Fibroblast of the conjunctiva (primary cell): ENCODE measurements at places on chromosomes 2 and 18.
A peak's percentile ranks its signal among the peaks of the same experiment; 100 is the strongest.

GRCh38 chr2:142100970-142101369, 29.8 kb downstream of the LRP1B start:
- DNase-seq = no peak

DNA sequence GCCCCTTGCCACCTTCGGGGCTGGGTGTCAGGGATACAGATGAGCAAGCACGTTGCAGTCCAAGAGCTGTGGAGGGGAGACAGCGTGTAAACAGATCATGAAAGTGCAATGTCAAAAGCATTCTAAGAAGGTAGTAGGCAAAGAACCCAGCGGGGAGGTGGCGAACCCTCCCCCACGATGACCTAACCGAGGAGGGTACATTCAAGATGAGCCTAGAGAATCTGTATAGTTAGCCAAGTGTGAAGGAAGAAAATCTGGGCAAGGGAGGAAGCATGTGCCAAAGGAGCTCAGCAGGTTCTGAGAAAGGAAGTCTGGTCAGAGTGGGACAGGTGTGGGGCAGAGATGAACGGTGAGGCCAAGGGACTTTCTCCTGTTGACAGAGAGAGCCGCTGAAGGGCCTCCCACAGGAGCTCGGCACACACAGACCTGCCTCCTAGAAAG, 106.9 kb downstream of the SP3 start:
- DNase-seq = no peak

GRCh38 chr2:1841461-1841860, 97.1 kb upstream of the PXDN start:
- DNase-seq = no peak

GRCh38 chr2:193895226-193895625, 1700.5 kb upstream of the TMEFF2 start:
- no peak for DNase-seq

DNA sequence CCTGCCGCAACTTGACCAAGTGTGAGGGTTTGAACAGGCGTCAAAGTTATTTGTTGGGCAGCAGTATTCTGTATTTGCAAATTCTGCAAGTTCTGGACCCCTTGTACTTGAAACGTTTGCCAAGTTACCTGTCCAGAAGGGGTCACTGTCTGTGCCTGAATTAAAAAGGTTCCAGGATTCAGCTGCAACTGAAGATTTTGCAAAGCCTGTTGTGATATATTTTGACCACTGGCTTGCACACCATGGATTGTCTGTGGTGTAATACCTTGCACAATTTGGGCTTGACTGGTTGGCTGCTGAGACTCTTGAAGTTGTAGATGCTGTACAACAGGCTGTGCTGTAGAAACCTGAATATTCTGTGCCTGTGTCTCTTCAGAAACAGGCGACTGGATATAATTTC, 10.2 kb downstream of the SP3 start:
- no peak for DNase-seq

DNA sequence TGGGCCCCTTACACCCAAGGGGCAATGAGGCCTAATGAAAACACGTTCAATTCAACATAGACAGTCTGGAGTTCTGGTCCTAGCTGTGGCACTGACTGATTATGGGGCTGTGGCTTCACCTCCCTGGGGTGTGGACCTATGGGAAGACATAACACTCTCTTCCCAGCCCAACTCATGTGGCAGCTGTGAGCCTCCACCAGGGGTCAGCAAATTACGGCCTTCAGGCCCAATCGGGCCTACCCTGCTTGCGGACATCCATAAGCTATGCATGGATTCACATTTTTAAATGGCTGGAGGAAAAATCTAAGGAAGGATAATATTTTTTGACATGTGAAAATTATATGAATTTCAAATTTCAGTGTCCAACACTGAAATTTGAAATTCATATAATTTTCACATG, 101.3 kb downstream of the LOXHD1 start:
- no peak for DNase-seq

- DNase-seq = no peak
These were observed 110.3 kb downstream of the SP3 start for GRCh38 chr2:173854840-173855239.

DNA sequence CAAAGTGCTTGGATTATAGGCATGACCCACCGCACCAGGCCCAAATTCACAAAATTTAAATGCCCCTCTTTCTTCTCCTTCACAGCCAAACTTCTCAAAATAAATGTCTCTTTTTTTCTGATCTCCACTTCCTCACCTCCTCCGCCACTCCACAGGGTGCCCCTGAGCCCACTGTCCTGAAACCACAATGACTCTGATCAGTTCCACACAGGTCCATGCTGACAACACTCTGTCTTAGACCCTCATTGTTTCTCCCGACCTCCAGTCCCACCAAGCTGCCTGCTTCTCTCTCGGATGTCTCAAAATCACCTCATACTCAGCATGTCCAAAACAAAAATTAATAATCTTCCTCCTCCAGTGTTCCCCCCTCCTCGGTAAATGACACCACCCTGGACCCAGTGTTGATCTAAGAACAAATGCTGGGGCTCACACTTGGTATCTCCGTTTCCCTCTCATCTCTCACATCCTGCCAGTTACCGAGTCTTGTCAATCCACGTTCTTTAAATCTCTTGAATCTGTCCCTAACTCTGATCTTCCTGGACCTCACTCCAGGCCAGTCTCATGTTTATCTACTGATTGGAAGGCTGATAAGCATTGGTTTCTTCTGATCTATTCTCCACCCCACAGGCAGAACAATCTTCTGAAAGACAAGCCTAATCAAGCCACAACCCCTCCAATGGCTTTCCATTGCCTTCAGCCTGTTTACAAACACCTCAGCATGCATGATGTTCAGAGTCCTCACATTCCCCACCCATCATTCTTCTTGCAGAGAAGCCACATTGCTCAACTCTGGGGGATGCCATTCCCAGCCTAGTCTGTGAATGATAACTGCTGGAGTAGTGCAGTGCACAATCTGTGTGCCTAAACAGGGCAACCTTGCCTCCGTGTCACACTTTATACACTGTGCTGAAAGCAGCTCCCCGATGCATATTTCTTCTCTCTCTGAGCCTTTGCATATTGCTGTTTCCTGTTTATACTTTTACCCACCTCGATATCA, 12.4 kb upstream of the ANKRD44 start:
- no peak for DNase-seq

- no peak for DNase-seq
These were observed 156.6 kb upstream of the ETAA1 start for GRCh38 chr2:67240507-67240906.

DNA sequence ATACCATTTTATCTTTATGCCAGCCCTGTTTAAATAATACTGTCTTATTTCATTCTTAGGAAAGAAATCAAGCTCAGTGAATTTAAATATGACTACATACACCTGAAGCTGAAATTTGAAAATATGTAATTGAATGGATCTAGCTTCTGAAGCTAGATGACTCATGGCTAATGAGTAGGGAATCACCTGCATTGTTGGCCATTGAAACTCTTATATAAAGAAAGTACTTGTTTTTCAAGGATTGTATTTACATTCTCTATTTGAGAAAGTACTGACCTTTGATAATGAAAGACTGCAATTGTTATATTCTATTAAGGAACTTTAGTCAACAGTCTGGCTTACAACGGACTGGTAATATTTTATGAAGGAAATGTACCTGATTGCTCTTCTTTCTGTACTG, 346.7 kb upstream of the LRATD1 start:
- no peak for DNase-seq

GRCh38 chr18:67600181-67601180, 84.0 kb upstream of the DSEL start:
- peak; percentile 14 for DNase-seq

- no peak for DNase-seq
These were observed 17.1 kb upstream of the OSBPL6 start for GRCh38 chr2:178177066-178177679.

DNA sequence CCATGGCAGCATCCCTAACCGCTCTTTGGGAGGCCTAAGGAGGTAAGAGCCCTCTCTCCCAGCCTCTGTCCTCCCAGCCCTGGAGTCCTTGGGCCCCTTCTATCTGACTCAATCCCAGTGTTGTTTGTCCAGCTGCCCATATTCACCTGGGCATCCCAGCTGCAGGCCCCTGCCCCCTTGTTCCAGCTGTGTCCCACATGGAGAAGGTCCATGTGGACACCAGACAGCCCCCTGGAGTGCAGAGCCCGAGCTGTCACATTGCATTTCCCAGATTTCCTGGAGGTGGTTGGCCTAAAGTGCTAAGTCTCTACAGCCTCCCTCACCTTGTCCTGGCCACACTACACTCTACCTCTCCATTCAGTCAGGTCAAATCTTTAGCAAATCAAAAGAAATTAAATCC, 42.5 kb downstream of the PSD4 start:
- no peak for DNase-seq

DNA sequence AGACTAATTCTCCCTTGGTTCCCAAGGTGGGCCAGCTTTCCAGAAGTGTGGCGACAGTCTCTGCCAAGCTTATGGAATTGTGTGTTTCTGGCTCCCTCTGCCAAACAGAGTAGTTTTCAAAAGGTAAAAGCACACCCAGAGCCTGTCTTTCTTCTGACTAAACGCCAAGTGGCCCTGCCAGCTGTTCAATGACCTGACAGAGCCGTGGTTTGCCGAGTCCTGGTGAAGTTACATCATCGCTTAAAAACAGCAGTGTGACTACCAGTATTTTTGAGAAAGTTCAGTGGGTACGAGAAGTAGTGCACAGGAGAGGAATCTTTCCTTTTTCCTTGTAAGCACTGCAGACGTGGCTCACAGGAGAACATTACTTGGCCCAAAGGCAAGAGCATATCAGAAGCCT, 1.9 kb downstream of the PER2 start:
- DNase-seq = peak; percentile 64

DNA sequence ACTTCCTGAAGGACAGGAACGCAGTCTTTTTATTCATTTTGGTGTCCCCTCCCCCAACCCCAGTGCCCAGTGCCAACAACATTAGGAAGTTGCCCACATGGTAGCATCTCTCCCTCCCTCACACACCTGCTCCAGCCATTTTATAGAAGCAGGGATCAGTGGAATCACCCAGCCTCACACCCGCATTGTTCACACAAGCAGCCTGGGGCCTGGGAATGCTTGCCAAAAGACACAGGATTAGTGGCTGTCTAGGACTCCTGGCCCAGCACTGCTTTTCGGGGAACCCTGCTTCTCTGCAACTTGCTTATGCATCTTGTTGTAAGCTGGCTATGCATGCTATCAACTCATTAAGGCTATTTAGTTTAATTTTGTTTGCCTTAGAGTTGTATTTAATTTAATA, 17.9 kb downstream of the TMEM37 start:
- no peak for DNase-seq

GRCh38 chr2:180505203-180505602, 475.2 kb upstream of the UBE2E3 start:
- no peak for DNase-seq

GRCh38 chr2:96763511-96764252, 3.0 kb downstream of the CNNM4 start:
- no peak for DNase-seq

GRCh38 chr2:75896779-75897366, 186.2 kb upstream of the GCFC2 start:
- no peak for DNase-seq

- peak; percentile 75 for DNase-seq
These were observed 37.8 kb upstream of the CCDC150 start for GRCh38 chr2:196601430-196602306.

- DNase-seq = peak; percentile 22
These were observed 84.8 kb downstream of the SH3RF3 start for GRCh38 chr2:109213646-109214433.

DNA sequence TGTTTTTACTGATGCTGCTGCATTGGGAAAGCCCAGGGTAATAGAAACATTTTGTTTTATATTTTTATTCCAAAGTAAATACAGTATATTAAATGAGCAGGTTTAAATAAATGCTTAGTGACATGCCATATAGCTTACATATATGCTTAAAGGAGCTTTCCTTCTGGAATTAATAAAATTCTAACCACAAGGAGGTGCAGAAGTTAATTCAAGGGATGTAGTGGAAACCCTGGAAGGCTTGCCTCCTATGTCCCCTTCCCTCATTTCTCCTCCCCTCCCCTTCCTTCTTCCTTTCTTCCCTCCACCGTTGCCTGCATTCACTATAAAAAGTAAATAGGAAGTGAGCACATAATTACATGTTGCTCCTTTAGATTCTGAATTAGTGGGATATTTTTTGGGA, 96.3 kb downstream of the UBE2E3 start:
- no peak for DNase-seq

GRCh38 chr18:57660961-57661360, 39.3 kb upstream of the NARS1 start:
- DNase-seq = no peak
